ENCODE measurements at places on chromosomes 1 and 21.

- no peak for DNase-seq
Observed at GRCh38 chr1:92583821-92584760, 97.4 kb upstream of the GFI1 start.

DNA sequence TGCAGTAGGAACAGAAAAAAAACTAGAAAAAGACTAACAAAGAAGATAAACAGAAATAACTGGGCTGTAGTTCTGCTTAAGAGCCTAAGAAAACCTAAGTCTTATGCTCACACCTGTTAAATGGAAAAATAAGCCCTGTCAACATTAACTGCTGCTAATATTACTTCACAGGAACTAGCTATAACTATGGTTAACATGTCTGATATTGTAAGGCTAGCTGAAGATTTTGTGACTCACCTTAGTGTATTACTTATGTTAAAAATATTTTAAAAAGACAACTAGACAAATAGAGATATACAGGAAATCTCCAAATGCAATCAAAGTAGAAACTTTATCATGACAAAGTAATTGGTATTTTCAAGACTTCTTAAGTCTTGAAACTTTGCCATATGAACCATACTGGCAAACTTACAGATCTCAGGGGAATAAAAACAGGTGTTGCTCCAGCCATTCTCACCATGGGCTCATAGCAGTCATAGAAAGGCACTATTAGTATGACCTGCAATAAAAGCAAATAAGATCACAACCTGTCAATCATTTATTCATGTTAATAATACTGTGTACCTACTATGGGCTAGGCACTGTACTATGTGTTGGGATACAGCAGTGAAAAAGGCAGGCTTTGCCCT is 30.7 kb downstream of the KYAT3 start:
- DNase-seq, result no peak

GRCh38 chr1:47894410-47895278 is 102.5 kb downstream of the TRABD2B start:
- DNase-seq, result no peak

DNA sequence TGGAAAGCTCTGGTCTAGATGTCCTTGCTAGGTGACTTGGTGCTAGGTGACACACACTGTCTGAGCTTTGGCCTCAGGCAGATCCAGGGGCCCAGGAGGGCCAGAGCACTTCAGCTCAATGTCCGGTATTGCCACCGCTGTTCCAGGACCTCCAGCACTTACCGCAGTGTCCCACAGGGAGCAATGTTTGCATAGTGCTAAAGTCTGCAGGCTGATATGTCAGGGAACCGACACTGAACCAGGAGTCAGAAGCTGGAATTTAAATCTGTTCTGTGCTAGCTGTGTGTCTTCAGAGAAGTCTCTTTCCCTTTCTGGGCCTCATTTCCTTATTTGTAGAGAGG is 19.3 kb downstream of the DHCR24 start:
- DNase-seq, result no peak

GRCh38 chr1:3470650-3471355 is 16.3 kb downstream of the ARHGEF16 start:
- DNase-seq, result no peak

GRCh38 chr1:51564124-51564523 is 45.1 kb upstream of the EPS15 start:
- no peak for DNase-seq

- DNase-seq, result no peak
Observed at GRCh38 chr1:70504821-70505193, 93.7 kb downstream of the CTH start.

- DNase-seq, result no peak
Observed at GRCh38 chr1:22788254-22788661, 77.6 kb downstream of the EPHB2 start.

DNA sequence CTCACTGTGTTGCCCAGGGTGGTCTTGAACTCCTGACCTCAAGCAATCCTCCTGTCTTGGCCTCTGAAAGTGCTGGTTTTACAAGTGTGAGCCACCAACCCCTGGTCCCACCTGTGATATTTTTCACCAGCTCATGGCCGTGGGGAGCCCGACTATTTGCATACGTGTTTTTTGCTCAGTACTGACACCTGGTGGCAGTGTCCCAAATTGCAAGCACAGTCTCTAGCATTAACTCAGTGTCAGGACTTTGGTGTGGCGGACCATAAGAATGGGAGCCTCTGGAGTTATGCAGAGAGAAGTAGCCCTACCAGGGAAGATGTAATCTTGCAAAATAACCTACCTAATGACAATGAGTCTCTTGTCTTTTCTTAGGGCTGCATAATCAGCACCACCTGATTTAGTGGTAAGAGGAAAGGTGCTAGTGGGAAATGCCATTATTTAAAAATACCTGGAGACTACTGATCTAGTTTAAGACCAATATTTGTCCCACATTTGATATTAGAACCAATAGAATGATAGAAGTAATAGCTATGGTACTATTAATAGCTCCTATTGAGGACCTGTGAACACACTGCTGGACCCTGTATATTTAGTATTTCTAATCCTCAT is 305.4 kb downstream of the DISC1 start:
- no peak for DNase-seq

- DNase-seq, result no peak
Observed at GRCh38 chr1:192461684-192462083, 113.9 kb upstream of the RGS1 start.

GRCh38 chr1:7432900-7433380 is 338.2 kb upstream of the VAMP3 start:
- DNase-seq, result no peak

DNA sequence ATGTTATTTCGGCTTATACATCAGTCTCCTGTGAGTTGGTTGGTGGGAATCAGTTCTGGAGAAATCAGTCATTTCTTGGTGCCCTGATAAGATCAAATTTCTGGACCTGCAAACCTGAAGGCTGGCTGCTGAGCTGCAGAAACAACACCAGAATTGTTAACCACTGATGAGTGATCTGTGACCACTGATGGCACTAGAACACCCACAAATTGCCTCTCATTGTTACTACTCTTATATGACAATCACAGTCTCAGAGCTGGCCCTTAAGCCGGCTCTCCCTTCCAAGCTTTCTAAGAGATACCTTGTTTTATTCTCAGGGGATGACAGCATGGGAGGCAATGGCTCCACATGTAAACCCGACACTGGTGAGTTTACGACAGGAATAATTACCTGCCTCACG is 1.9 kb downstream of the C1orf162 start:
- DNase-seq, result no peak

DNA sequence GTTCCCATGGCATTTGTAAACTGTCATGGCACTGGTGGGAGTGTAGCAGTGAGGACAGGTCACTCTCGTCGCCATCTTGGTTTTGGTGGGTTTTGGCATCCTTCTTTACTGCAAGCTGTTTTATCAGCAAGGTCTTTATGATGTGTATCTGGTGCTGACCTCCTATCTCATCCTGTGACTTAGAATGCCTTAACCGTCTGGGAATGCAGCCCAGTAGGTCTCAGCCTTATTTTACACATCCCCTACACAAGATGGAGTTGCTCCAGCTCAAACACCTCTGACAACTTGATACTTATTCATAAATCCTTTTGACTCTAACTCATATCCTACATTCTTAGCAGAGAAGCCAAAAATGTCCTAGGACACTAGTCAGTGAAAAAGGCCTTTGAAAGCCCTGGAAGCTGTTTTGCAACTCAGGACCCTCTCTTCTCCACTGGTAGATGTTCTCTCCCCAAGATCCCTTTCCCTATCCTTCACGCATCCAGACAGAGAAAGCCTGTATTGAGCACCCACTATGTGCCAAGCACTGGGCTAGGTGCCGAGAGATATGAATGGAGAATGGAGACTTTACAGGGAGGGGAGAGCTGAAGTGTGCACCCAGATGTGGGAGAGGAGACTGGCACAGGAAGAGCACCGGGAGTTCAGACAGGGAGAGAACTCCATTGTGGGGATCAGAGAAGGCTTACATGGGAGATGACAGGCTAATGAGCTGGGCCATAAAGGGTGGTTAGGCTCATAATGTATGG is 6.7 kb upstream of the CSRP1 start:
- DNase-seq, result no peak

DNA sequence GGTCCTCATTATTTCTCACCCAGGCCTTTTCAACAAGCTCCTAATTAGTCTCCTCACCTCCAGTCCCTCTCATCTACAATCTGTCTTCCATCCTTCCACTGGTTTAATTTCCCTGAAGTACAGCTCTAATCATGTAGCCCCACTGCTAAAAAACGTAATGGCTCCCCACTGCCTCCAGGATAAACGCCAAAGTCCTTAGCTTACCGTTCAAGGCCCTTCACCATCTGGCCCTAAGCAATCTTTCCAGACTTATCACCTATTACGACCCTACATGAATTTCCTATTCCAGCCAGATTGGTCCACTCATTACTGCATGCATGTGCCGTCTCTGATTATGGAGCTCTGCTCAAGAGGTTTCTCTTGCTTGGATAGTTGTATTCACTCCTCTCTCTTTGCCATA is 83.1 kb upstream of the DAB1 start:
- DNase-seq, result no peak

- DNase-seq, result no peak
Observed at GRCh38 chr1:149888999-149889289, 10.4 kb upstream of the BOLA1 start.

DNA sequence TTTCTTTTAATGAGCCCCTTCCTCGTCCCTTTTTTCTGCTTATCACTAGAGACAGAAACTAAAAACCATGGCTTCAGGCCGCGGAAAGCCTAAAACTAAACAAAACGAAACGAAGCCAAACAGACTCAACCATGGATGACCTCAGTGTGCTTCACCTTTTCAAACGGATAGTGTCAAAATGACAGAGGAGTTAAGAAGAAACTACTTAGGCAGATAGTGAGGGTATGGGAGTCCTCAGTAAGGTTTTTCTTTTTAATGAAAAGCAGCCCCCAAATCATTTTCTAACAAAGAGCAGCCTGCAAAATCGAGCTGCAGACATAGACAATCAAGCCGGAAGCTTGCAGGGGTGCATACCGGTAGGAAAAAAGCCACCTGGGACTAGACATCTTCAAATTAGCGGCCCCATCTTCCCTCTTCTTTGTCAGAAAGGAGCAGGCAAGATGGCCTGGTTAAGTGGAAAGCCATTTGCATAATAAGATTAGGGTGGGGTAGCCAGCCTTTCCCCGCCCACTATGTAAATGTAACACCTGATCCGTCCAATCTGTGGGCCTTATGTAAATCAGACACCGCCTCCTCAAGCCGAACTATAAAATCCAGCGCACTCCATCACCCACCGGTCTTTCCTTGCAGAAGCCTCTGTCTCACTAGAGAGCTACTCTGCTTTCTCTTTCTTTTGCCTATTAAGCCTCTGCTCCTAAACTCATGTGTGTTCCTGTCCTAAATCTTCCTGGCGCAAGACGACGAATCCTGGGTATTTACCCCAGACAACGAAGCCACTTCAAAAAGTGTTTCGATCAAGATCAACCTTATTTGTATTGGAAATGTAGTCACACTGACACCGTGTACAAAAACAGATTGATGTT is 6.2 kb upstream of the ERO1B start:
- no peak for DNase-seq

DNA sequence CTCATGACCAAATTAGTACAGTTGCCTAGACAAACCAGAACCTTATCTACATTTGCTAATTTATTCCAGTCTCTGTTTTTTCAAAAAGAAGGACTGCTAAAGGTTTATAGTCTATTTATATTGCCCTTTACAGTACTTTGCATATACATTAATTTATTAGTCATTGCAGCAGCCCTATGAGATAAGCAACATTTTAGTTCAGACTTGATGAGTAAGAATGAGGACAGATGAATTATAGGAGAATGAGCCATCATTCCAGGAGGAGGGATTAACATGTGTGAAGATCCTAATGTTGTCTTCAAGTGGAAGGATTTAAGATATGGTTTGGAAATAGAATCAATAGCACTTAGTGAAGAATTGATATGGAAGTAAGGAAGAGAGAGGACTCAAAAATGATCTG is 152.4 kb downstream of the KCTD3 start:
- DNase-seq, result no peak

GRCh38 chr1:48955774-48956173 is 179.1 kb upstream of the BEND5 start:
- DNase-seq, result no peak

GRCh38 chr1:24224761-24225160 is 37.7 kb upstream of the IFNLR1 start:
- DNase-seq, result no peak

- no peak for DNase-seq
Observed at GRCh38 chr1:109721971-109722370, 9.9 kb downstream of the GSTM5 start.

DNA sequence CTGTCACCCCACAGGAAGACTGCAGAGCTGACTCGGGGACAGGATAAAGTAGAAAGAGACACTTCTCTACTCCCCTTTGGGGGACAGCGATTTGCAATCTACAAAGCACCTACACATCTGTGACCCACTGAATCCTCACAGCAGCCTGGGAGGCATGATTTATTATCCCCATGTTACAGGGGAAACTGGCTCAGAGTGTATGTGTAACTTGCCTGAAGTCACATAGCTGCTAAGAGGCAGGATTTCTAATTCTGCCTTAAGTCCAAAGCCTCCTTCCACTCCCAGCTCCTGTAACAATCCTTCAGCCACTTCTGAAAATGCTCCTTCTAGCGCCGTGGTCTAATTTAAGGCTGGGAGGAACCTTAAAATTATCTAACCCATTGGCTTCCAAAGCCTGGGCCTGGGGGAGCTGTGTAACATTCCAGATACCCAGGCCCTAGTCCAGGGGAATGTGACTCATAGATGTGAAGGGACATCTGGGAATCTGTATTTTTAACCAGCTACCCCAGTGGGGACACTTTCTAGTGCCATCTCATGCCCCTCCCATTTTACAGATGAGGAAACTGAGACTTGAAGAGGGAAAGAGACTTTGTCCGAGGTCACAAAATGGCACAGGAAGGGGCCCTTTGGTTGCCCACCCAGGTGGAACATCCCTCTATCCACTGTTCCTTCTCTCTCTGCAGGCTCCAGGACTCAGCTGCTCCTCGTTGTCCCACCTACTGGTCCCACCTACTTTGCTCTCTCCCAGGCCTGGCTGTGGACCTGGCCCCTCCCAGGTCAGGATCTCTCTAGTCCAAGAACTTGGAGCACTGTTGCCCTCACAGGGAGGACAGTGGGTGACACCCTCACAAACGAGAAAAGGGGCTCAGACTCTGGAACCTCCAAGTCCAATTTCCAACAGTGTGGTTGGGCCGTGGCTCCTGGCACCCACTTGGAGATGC is 48.9 kb downstream of the AHDC1 start:
- DNase-seq, result no peak

DNA sequence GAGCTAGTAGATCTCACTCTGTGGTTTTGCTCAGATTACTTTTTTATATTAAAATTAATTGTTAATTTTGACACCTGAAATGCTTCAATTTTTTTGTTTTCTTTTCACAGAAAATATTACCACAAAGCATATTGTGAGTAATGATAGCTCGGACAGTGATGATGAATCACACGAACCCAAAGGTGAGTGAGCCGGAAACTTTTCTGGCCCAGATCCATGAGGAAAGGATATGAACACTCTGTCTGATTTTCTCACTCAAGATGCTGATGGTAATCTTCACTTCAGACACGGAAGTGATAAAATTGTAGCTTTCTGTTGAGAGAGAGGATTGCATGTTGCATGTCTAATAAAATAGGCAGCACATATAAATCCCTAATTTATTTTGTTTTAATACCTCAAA is 121.8 kb downstream of the PLA2G4A start:
- DNase-seq, result no peak
